Psoas muscle (tissue), 8 donors: ENCODE measurements at places on chromosomes 13 and 19. TPM values are rescaled to one million over a fixed set of nuclear protein-coding genes. Genes with fewer than 3 reads are reported as not detected.

- H3K27me3 ChIP-seq = no peaks in the 10 kb centered on the region
- peaks cover 30% of the 10 kb centered on the region for H3K4me1 ChIP-seq
- H3K4me3 ChIP-seq = no peak overlapping the region
These were observed 284.2 kb downstream of the TBC1D4 start for GRCh38 chr13:75197803-75198202.

- H3K4me3 ChIP-seq = no peak overlapping the region
- H3K4me1 ChIP-seq = peaks cover 11% of the 10 kb centered on the region
- no peak overlapping the region for H3K27ac ChIP-seq
- no peaks in the 10 kb centered on the region for H3K36me3 ChIP-seq
These were observed 1.2 kb upstream of the RCBTB2 start for GRCh38 chr13:48533961-48534600.

The RNF225 gene
- total RNA-seq = not detected

The KLK1 gene
- total RNA-seq = 0.34 TPM

- H3K27me3 ChIP-seq = peaks cover 3% of the 10 kb centered on the region
- no peaks in the 10 kb centered on the region for H3K36me3 ChIP-seq
- H3K4me1 ChIP-seq = no peaks in the 10 kb centered on the region
- DNase-seq = no peak
These were observed 172.5 kb upstream of the MIR17HG start for GRCh38 chr13:91174886-91175501.

GRCh38 chr19:1057176-1057855 is 9.7 kb upstream of the ARHGAP45 start:
- H3K4me3 ChIP-seq = no peak overlapping the region
- no peaks in the 10 kb centered on the region for H3K27me3 ChIP-seq
- no peak for DNase-seq
- H3K36me3 ChIP-seq = peaks cover 53% of the 10 kb centered on the region
- H3K27ac ChIP-seq = no peak overlapping the region
- no peaks in the 10 kb centered on the region for H3K4me1 ChIP-seq

GRCh38 chr13:57568865-57569264 is 62.7 kb upstream of the PCDH17 start:
- no peaks in the 10 kb centered on the region for H3K4me1 ChIP-seq
- no peaks in the 10 kb centered on the region for H3K27me3 ChIP-seq
- no peak for DNase-seq
- no peaks in the 10 kb centered on the region for H3K36me3 ChIP-seq
- no peak overlapping the region for H3K27ac ChIP-seq

The TMEM190 gene
- total RNA-seq = not detected

- no peaks in the 10 kb centered on the region for H3K36me3 ChIP-seq
- H3K27me3 ChIP-seq = no peaks in the 10 kb centered on the region
- DNase-seq = no peak
- H3K4me3 ChIP-seq = no peak overlapping the region
- no peaks in the 10 kb centered on the region for H3K4me1 ChIP-seq
- H3K27ac ChIP-seq = no peak overlapping the region
These were observed 107.5 kb downstream of the CYSLTR2 start for GRCh38 chr13:48761256-48761655.

DNA sequence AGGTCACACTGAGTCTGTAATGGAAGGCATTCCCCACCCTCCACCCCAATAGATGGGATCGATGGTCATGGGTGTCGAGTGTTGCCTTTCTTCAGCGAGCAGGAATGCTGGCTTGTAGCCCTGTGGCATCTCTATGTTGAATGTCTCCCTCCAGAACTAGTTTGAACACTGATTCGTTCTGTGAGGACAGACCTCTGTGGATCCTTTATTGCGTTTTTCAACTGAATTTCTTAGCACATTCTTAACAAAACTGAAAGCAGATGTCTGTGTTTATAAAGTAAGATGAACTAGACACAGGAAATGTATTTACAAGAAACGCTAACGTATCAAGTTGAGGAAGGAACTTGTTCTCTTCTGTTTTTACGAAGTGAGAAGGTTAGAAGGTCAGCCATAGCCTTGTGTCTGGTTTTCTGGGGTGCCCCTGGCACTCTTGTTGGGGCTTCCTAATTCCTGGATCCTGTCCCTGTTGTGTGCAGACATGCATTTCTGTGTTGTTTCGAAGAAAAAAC is 36.8 kb upstream of the TM9SF2 start:
- no peak overlapping the region for H3K27ac ChIP-seq
- H3K4me1 ChIP-seq = no peaks in the 10 kb centered on the region
- DNase-seq = no peak
- H3K4me3 ChIP-seq = no peak overlapping the region
- no peaks in the 10 kb centered on the region for H3K36me3 ChIP-seq
